ENCODE measurements at places on chromosomes 2 and 18.

DNA sequence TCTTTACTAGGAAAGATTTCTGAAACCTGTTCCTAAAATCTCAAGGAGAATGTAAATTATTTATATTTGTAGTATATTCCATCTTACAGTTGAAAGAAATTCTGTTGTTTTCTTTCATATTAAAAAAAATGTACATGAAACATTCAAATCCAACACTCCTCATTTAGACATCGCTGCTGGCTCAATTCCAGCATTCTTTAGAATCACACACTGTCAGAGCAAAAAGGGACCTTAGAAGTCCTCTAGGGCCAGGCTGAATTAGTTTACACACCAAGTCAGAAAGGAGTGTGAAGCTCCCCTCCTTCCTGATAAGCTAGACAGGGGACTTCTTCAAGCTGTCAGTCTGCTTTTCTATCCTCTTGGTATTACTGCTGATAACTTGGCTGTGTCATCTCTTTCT lies 158.6 kb upstream of the LTBP1 start:
- DNase-seq: no peak

DNA sequence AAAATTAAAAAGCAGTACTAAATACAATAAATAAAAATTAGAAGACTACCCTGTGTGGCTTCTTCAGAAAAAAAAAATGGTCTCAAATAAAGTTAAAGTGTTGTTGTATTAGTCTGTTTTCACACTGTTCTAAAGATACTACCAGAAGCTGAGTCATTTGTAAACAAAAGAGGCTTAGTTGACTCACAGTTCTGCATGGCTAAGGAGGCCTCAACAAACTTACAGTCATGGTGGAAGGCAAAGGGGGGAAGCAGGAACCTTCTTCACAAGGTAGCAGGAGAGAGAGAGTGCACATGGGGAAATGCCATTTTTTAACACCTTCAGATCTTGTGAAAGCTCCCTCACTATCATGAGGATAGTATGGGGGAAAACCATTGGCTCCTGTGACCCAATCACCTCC lies 612.8 kb downstream of the RNF144A start:
- no peak for DNase-seq

DNA sequence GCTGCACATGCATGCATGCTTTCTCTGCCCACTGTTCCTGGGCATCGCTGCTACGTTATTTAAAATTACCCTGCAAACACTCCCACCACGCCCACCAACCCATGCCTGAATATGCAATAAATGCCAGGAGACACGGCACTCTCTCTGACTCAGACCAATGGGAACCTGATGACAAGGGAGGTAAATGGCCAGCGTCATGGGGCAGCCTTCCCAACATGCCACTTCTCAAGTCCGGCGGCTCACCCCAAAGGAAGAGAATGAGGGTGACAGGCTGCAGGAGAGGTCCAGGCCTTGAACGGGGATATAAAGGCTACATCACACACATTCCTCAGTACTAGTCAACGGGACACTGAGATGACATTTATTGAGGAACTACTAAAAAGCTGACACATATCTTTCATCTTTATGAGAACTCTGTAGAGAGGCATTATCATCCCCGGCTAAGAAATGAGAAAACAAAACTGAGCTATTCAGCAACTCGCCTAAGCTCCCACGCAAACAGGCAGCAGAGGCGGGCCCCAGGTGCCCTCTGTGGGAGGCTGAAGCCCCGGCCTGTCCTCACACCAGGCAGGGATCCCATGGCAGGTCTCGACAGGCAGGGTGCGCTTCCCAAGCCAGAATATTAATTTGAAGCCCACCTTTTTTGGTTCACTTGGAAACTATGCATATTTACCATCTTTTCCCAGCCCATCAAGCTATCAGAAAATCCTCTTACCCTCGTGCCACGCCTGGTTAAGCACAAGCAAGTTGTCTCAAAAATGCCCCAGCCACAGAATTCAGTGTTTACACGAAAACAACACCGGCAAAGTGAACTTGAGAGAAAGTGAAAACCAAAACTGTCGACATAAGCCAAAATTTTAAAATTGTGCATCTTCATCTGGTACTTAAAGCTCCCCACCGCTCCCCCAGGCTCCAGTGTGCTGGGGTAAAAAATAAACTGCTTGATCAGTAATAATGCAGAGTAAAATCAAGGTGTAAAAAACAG lies 166.3 kb downstream of the HDAC4 start:
- DNase-seq: no peak

DNA sequence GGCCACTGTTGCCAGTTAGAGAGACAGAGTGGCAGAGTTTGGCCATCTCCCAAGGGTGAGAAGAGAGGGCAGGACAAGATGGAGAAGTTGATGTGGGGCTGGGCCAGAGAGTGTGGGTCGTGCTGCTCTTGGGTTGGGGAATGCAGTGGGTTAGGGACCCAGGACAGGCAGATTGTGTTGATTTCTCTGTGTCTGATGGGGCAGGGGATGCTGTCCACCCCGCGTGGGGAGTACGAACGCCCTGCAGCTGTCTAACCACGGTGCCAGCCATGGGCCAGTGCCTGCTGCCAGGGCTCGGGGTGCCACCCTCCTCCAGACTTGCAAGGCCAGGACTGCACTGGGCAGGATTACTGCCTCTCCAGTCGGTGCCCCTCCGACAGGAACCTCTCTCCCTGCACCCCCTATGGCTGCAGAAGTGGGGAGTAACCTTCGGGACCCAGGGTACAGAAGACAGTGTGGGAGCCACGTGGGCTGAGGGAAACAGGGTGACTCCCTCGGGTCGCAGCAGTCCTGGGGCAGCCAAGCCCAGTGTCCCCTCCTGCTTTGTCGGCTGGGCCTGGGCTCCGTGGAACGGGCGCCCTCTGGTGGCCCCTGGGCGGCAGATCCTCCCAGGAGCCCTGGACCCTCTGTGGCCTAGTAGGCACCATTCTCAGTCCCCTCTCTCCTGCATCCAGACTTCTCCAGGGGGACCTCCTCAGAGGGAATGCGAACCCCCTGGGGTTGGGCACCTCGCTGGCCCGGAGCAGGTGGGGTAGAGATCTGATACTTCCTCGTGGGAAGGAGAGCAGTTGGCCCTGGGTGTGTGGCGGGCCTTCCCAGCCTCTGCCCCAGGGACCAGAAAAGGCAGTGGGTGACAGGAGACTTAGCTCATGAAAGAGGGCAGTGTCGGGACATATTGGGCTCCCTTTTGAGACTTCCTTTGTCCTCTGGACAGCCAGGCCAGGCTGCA lies 2.7 kb downstream of the GPC1 start:
- peak; percentile 77 for DNase-seq

DNA sequence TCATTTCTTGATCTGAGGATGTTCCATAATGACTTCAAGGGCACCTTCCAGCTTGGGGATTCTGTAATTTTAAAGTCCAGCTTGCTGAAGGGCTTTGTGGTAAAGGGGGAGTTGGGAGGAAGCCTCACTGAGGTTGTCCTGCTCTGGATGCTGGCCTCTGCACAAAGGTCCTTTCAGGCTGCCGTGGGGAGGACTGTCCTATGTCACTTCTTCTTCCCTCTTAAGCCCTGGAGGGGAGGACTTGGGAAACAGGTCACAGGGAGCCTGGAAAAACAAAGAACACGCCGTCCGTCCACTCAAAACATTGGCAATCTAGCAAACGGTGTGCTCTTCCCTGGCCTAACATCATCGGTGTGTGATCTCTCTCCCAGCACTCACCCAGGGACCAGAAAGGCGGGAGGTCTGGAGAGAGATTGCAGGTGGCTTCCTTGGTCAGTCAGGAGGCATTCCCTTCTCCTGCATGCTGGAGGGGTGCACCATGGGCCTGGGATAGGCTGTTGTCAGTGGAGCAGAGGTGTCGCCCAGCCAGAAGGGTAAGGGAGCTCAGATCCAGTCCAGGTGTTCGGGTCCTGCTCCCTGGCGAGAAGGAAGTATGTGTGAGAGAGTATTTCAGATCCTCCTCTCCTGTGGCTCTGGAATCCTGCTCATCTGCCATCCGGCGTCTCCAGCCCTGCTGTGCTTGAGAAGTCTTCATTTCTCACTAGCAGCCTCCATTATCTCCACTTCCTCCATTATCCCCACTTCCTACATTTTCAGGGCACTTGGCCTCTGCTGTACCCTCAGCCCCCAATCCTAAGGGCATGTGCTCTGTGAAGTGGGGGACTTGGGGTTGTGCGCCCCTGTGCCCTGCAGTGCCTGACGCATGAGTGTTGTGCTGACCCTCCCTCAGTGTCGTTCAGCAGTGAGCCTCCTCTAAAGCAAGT lies 20.1 kb downstream of the ASAP2 start:
- DNase-seq: no peak
